ENCODE measurements at places on chromosomes 2 and 18. TPM values are rescaled to one million over a fixed set of nuclear protein-coding genes. Genes with fewer than 3 reads are reported as not detected.

TIA1 gene
- 34.0 TPM for total RNA-seq

DNA sequence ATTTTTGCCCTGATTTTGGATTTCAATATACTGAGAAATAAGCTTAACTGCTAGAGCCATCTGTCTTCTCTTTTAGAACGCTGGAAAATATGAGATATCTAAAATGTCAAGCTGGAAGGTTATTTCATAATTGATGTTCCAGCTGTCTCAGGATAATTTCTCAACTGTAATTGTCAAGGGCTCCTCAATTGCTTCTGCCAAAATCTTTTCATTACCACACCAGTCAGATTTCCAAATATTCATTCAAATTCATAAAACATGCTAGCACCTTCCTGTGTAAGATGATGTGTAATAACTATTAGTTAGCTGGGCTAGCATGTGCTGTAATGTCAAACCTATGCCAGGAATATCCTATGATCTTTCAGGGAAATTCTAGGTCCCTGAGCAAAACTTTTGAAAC, 88.1 kb downstream of the TNFRSF11A start:
- no peak for DNase-seq
- no peak overlapping the region for H3K27ac ChIP-seq
- no peak overlapping the region for H3K4me3 ChIP-seq
- H3K27me3 ChIP-seq = peaks cover 61% of the 10 kb centered on the region
- no peaks in the 10 kb centered on the region for H3K36me3 ChIP-seq

MAB21L4 gene
- 147 TPM for total RNA-seq

SPP2 gene
- total RNA-seq = not detected
